Activated CD4-positive, alpha-beta T cell treated with anti-CD3 and anti-CD28 coated beads, Interleukin-2, Interleukin-4, amounts not matched to agents 100 ng/mL and 50 ng/mL, durations not matched to agents 16 hours and 8 hours (primary cell): ENCODE measurements at places on chromosomes 4 and X.

DNA sequence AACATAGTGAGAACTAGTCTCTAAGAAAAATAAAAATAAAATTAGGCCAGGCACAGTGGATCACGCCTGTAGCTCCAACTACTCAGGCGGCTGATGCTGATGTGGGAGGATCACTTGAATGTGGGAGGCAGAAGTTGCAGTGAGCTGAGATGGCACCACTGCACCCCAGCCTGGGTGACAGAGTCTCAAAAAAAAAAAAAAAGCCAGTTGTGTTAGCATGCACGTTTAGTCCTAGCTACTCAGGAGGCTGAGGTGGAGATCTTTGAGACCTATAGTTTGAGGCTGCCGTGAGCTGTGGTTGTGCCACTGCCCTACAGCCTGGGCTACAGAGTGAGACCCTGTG, 2.5 kb downstream of the DCK start:
- DNase-seq, result peak; percentile 17

DNA sequence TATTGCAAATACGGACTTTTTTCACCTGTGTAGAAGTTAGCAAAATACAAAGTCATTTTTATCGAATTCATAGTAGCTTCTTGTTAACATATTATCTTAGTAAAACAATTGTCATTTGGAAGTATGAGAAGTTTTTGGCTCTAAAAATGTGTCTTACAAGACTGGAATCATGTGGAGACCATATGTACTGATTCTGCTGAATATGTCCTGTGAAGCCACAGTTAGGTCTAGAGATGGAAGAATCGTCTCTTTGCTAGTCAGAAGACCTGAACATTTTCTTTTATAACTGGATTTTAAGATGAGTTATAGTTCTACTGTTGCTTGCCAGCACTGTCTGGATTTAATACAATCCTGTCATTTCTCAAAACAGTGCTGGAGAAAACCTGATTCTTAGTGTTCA, 29.0 kb downstream of the TMEM165 start:
- DNase-seq, result no peak

DNA sequence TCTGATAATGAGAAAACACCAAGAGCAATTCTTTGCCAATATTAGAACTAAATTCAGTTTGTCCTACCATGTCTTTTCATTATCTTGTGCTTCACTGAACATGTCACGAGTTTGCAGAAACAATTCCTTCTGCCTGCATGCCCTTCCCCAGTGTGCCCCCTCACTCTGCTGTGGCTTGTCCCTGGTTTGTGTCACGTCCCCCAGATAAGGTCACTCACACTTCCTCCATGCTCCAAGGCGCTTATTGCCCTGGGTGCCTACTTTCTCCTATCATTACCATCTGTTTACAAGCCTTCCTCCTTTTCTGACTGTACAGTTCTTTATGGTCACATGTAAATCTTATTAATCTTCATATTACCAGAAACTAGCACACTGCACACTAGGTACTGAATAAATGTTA, 394.1 kb downstream of the KCNIP4 start:
- DNase-seq, result no peak

GRCh38 chr4:47597696-47598095, 112.6 kb downstream of the ATP10D start:
- no peak for DNase-seq
